ENCODE measurements at places on chromosomes 13 and 19. TPM values are rescaled to one million over a fixed set of nuclear protein-coding genes. Genes with fewer than 3 reads are reported as not detected.

DNA sequence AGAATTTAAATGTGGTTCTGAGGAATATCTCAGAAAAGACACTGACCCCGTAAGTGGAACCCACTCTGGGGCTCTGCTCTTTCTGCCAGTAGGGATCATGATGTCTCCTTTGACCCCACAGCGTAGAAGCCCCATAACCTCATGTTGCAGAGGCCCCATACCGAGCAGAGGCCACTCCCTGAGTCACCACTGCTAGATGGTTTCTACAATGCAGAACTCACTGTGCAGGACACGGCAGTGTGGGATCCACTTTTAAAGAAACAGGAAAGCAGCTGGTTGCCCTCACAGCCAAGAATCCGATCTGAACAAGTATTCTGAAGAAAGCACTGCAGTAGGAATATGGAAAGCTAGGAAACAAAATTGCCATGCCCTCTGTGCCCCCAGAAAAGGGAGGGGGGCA is 4.2 kb downstream of the SLC7A1 start:
- DNase-seq: no peak

DNA sequence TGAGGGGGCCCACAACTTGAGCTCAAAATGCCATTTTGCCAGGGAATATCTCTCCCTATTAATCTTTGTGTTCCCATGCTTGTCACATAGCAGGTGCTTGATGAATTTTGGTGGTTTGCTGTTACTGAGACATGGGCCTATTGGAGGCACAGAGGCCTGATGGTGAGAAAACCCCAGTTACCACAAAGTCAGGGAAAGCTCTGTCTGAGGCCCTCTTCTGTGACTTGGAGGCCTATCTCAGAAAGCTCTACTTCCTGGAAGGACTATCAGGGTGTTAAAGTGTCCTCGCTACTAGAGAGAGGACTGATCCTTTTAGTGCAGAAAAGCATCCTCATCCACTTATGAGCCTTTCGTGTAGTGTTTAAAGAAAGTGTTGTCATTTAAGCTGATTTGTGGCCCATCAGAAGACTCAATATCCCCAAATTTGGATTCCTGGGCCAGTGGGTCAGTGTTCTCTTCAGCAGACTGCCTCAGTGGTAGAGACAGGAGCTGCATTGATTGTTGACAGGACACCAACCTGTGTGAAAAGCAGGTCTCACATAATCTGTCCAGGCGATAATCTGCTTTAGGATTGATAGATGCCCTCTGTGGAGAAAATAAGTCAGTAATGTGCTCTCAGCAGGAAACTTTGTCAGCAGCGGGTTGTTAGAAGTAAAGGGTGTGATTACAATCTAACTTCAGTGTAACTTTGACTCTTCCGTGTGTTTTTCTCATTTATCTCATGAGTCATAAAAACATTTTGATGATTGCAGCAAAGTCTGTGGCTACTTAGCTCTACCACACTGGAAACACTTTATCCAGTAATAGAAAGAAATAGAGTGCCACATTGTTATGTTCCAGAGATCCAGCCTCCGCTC is 121.0 kb downstream of the AKAP11 start:
- DNase-seq: no peak

- DNase-seq: peak; percentile 52
These were observed 937 bp upstream of the SPRY2 start for GRCh38 chr13:80341756-80342370.

- DNase-seq: peak; percentile 69
These were observed 2.1 kb downstream of the EFNB2 start for GRCh38 chr13:106533101-106533942.

GRCh38 chr13:40275636-40276035 is 390.8 kb downstream of the FOXO1 start:
- DNase-seq: no peak

DNA sequence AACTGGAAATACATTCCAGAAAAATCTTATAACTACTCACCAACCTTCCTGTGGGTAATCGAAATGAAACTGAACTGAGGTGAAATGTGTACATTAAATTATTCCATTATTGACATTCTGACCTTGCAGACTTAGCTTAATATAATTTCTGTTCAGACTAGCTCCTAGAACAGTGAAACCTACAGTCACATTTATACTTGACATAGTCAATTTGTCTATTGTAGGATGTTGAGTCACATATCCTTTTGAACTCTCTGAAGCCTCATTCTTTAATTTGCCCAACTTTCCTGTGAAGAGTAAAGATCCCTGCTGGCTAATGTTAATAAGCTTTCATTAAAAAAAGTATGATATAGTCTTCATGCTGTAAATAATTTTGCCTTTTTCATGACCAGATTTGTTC is 92.0 kb upstream of the SCEL start:
- DNase-seq: no peak

DNA sequence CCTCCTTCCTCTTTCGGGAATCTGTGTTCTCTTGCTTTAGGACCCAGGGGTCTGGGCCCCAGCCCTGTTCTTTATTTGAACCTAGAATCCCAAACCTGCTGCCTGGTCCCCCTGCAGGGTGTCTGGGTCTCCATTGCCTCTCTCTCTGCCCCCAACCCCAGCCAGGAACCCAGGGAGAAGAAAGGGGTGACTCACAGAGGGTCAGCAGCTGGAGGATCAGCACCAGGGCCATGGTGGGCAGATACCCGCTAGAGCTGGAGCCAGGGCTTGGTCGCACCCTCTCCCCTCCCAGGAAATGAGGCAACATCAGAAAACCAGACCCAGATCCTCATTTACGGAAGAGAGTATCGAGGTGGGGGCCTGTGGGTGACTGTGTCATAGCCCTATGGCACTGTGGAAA is at the start of gene OSCAR:
Gene OSCAR, minus strand, starts transcription at position 243 of the 400 bp plus-strand sequence. Its CDS starts 11 bp downstream, at position 232.
- DNase-seq: no peak

DNA sequence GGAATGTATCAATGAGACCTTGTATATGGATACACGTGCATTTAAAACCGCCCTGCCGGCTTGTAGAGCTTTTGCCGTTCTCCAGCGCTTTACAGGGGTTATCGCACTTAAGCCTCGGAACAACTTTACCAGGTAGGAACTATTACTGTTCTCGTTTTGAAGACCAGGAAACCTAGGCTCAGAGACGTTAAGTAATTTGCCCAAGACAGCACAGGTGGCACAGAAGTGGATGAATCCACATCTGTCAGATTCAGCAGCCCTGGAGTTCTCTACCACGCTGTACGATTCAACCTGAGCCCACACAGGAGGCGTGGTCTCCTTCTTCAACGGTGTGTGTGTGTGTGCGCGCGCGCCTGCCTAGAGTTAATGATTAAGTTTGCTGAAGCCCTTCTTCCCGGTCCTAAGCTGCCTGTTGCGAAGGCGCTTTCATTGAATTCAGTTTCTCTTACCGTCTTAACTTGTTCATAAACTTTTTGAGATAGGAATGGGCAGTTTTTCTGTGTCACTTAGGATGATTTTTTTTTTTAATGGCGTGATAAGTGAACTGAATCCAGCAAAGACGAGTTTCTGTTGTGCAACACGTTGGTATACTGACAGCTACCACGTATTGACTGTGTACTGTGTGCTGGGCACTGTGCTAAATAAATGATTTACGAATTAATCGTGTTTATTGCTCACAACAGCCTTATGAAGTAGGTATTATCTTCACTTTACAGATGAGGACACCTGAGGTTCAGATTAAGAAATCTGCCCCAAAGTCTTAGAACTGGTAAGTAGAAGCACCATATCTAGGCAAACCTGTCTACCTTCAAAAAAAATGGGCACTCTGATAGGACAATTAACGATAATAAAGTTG is 67.4 kb downstream of the KCNRG start:
- peak; percentile 84 for DNase-seq

- DNase-seq: no peak
These were observed 80.4 kb downstream of the HSPH1 start for GRCh38 chr13:31081316-31081715.

GRCh38 chr13:56201834-56202233 is 938.9 kb upstream of the PRR20A start:
- no peak for DNase-seq

GRCh38 chr13:28754698-28755545 is 36.2 kb upstream of the SLC46A3 start:
- no peak for DNase-seq

DNA sequence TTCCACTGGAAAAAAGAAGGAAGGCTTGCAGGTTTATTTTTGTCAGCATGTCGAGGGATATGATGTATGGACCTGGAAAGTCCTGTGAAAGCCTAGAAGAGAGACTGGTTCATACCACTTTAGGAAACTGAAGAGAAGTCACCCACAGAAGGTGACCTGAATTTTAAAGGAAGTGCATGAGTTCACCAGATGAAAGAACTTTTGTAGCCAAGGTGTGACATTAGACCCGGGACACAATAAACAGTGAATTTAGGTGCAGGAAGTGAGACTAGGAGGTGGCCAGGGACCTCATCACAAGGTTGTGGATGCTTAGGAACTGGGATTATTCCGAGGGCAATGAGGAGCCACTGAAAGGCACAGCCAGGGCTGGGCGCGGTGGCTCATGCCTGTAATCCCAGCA is 79.1 kb downstream of the ZNF429 start:
- no peak for DNase-seq

GRCh38 chr19:15671891-15672579 is 852 bp upstream of the CYP4F12 start:
- DNase-seq: no peak

- DNase-seq: no peak
These were observed 58.1 kb downstream of the TRPC4 start for GRCh38 chr13:37811441-37811840.

Gene VN1R4
- not detected for total RNA-seq

Gene MBD3L3
- not detected for total RNA-seq

Gene TMEM147
- 28.0 TPM for total RNA-seq

Gene RPS15
- total RNA-seq: 296 TPM

Gene KLF1
- total RNA-seq: 234 TPM

Measured in liver (tissue), 10 donors.